Caco-2 (cell line): ENCODE measurements at places on chromosomes 1 and 21.
A peak's percentile ranks its signal among the peaks of the same experiment; 100 is the strongest.

GRCh38 chr1:226677027-226678020, 61.8 kb downstream of the ITPKB start:
- no peak for DNase-seq

DNA sequence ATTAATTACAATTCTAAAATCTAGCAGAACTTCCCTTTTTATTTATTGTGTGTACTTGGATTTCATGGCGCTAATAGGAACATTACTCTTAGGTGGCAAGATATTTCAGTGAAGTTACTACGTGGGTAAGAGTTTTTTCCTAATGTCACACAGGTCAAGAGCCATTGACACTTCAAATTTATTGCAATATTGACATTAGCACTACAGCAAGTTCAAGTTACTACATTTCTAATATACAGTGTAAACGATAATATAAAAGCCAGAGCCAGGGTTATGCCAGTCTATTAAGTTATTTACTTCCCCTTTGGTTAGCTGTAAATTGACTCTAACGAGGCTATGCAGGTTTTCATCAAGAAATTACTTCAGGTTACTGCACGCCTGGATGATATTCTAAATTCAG, 29.7 kb downstream of the CHODL start:
- no peak for DNase-seq

DNA sequence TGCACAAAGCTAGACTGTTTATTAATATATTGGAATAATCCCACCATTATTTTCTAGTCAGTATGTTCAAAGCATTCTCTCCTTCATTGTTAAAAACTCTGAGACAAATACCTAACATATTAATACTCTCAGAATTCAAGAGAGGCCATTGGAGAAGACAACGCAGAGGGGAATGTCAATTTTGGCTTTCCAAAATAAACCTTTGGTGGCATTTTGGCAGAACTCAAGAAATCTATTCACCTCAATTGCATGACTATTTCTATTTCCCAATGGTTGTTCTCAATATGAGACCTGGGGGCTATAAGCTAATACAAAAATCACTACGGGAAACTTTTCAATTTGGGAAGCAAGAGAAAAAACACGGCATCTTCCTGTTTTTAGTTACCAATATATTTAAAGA, 58.5 kb downstream of the RUSC1 start:
- no peak for DNase-seq

DNA sequence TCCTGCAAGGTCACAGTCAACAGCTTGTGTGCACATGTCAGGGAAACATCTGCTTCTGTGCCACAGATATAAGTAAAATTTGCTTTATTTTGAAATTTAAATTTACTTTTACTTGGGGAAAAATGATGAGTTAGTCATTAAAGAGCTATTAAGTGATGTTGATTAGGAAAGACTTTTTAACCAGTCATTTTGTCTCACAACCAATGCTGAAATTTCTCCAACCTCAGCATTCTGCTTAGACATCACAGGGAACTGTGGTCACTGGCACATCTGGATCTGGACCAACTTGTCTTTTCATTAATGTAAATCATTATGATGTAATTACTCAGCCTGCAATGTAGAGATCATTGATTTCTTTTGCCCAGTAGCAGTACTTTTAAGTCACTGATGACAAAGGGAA, 301.0 kb downstream of the TTLL7 start:
- DNase-seq: no peak

GRCh38 chr1:41363591-41364320, 2.5 kb downstream of the FOXO6 start:
- DNase-seq: no peak

GRCh38 chr21:32994305-32994704, 31.4 kb upstream of the OLIG2 start:
- DNase-seq: peak; percentile 23

DNA sequence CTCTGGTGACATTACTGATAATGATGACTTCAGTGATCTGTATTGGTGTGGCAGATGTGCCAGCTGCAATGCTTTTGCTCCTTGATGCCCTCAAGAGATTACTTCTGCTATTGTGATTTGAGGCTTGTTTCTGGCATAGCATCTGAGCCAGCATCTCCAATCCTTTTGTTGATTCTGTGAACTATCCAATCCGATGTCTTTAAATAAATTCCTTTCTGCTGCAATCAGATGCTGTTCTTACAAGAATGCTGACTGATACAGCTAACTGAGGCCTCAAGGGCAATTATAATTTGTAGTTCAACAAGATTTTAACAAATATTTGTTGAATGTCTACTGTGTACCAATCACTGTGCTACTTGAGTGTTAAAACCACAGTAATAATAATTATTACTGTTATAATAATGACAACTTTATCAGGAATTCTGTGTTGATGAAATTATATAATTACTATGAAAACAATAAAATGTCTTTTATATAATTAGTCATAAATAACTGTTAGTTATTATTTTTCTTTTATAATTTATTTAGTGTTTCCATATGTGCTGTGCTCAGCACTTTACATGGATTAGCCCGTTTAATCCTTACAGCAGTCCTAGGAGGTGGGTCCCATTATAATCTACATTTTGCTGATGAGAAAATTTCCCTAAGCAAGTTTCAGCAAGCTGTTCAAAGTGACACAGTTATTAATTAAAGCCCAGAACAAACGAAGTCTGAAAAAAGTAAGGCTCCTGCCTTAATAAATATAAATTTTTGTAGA, 308.2 kb downstream of the BRINP3 start:
- no peak for DNase-seq

- DNase-seq: no peak
Measured at GRCh38 chr1:71908871-71909390, 373.4 kb downstream of the NEGR1 start.

DNA sequence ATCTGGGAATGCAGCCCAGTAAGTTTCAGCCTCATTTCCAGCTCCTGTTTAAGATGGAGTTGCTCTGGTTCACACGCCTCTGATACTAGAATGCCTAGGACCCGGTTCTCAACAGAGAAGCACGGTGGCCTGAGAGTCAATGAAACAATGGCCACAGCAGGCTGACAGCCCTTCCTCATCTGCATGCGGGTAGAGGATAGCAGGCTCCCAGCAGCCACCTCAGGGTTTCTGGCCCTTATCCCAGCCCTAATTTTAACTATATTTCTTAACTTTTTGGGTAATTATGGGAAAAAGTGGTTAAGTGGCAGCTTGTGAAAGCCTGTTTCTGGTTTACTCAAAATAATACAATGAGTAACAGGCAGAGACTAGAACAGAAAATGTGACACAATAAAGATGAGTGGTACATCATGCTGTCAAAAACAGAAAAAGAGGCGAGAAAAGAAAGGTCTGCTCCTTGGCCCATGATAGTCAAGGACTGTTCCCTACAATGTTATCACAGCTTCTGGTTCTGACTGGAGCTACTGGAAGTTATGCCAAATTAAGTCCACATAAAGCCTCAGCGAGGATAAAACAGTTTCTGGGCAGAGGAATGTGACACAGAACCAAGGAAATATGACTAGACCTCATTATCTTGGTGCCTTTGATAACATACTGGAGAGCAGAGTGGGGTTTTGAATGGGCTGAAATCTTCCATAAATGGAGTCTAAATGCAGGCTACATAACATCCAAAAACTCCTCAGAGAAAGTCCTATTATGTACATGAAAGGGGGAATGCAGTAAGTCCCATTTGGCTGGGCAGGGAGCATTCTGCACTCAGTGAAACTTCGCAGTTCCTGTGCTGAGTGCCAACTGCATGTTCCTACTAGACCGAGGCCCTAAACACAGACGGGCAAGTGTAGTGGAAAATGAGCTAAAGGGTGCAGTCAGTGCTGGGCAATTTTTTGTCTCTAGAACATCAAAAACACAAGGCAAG, 92.1 kb downstream of the NIBAN1 start:
- no peak for DNase-seq

GRCh38 chr21:39094087-39094780, 89.0 kb downstream of the PSMG1 start:
- DNase-seq: no peak

- no peak for DNase-seq
Measured at GRCh38 chr1:246512230-246512629, 5.2 kb upstream of the SMYD3 start.

GRCh38 chr1:37323486-37324377, 150.6 kb upstream of the ZC3H12A start:
- DNase-seq: peak; percentile 6

DNA sequence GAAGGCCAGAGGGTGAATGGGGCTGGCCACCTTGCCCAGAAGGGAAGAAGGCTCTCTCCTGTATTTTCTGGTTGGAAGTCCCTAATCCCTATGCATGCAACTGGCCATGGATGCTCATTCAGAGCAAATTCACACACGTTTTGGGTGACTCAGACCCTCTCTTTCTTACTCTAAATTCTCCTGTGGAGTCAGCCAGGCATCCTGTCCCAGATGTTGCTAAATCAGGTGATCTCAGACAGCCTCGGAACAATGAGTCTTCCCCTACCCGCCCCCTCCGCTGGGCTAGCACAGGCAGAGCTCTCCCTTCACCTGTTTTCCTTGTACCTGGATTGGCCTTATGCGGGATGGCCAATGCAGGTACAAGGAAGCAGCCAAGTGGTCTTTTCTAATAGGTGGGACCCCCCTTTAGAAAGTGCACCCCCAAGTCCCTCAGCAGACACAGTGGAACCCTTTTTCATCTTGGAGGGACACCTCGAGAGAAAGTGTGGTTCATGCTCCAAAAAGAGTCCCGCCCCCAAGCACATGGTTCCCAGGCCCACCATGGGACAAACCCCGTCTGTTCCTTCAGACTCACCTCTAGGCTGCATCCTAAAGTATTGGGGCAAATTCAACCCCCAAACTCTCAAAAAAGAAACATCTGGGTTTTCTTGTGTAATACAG, 8.6 kb downstream of the S100A6 start:
- no peak for DNase-seq

DNA sequence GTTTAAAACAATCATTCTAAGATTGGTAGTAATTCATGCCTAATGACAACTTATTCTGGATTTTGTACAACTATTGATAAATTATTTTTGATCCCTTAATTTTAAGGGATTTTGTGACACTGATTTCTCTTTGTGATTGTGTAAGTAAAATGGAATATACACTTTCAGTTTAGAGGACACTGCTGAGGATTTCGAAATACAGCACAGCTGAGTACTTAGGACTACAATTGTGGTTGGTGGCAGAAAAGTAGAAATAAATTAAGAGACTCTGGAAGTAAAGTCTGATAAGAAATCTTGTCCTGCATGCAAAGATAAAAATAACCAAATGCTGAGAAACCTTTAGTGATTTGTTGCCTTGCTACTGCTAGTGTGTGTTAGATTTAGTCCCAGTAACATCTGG, 40.0 kb downstream of the TYW3 start:
- DNase-seq: no peak

DNA sequence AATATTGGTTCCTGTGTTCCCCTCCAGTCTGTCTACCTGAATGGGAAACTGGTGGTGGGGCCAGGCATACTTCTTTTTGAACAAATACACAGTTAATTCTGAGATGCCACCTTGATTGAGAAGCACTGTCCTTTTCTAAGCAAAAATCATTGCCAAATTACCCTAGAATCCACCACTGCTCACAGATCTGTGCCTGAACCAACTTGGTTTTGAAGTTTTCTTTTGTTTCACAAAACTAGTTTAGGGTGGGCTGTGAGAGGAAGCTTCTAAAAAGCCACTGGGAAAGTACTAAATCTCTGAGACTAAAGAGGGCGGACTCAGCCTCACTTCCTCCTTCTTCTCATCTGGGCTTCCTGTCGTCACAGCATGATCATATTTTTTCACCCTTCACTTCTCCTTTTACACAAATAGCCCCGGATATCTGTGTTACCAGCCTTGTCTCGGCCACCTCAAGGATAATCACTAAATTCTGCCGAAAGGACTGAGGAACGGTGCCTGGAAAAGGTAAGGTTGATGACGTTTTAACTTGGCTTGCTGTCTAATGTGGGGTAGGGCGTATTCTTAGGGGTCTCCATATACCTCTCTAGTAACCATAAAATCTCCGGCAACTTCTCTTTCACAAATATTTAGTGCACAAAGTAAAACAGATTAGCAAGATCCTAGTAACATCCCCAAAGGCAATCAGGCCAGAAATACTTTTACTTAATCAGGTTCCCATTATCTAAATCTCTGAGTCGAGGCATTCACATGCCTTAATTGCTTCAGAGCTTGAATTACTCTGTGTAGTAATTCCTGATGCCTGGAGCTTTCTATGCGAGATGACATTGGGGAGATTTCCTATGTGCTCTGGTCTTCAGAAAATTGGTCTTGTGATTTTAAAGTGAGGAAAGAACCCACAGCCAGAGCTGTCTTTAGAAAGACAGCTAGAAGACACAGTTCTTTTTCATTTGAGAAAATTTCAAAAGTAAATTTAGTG, at the start of gene CD53:
CD53 (plus strand) TSS at position 404 of the 976 bp plus-strand sequence. CDS start 18,261 bp downstream, outside the sequence.
- no peak for DNase-seq

DNA sequence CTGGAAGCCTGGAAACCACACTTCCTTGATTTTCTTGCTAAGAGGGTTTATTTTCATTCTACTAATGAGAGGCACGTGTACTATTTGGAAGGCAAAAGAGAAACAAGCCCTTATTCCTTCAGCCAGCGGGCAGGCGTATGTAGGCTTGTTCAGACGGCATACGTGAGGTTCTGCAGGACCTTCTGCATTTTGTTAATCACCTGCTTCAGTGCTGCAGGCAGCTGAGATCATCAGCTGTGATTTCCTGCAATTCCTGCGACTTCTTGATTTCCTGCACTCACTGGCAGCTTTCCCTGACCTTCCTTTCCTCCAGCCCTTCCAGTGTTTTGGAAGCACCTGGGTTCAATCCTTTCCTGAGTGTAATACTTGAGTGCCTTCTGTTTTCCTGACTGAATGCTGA, 43.4 kb downstream of the TSNAX start:
- no peak for DNase-seq

- no peak for DNase-seq
Measured at GRCh38 chr1:94325377-94326302, 88.3 kb upstream of the ARHGAP29 start.

GRCh38 chr21:45542667-45543370, 579 bp upstream of the SLC19A1 start:
- no peak for DNase-seq

DNA sequence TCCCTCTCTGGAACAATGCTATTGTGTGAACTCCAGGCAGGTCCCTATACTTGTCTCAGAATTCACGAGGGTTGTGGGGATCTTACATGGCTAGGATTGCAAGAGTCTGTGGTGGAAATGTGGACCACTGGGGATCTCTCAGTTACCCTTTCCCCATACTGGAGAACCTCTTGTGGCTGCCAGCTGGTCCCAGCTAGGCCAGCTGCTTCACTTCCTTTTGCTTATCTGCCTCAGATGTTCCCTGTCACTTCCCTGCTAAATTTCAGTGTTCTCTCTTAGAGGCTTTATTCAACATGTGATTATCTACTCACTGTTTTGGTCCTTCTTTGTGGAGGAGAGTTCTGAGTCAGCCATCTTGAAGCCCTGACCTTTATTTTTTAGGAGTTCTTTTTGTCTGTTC, 75.9 kb upstream of the SAMD13 start:
- DNase-seq: no peak

GRCh38 chr1:156523801-156524480, 23.4 kb upstream of the MEF2D start:
- DNase-seq: no peak

- DNase-seq: no peak
Measured at GRCh38 chr1:200861937-200862647, 10.7 kb upstream of the GPR25 start.
